ENCODE measurements at places on chromosomes 7 and 10.

- DNase-seq = no peak
Measured at GRCh38 chr7:141664450-141664849, 37.5 kb downstream of the DENND11 start.

- DNase-seq = no peak
Measured at GRCh38 chr10:105879401-105879800, 1238.3 kb downstream of the SORCS3 start.

DNA sequence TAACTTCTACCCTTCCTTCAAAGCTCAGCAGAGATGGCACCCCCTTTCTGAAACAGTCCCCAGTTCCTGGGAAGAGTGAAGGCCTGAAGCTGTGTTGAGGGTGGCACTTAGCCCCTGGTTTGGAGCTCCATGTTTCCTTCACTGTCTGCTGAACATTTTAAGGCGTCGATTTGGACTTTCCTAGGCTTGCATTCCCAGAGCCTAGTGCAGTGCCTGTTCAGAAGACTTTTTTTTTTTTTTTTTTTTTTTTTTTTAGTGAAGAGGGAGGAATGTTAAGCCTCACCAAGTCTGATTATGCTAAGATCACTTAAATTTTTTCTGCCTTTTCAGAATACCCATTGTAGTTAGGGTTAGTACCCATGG, 97.0 kb downstream of the PFKFB3 start:
- DNase-seq = no peak

DNA sequence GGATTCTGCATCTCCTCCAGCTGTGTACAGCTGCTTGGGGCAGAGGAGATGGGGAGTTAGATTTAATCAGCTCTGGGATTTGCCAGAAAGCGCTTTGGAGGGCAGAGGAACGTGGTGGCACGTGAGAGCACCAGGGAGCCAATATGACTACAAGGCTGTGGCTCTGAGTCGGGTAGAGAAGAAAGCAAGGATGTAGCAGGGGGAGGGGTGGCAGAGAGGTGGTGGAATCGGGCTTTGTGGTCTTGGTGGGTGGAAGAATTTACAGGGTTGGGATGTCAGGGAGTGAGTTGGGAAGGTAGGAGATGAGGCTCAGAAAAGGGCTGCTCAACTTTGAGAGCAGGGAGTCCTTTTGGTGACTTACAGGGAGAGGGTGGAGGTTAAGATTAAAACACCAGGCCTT, 113.6 kb downstream of the CCNY start:
- DNase-seq = no peak

GRCh38 chr7:87199241-87199640, 20.3 kb downstream of the TMEM243 start:
- no peak for DNase-seq

- DNase-seq = no peak
Measured at GRCh38 chr7:94250124-94250523, 144.6 kb upstream of the COL1A2 start.

DNA sequence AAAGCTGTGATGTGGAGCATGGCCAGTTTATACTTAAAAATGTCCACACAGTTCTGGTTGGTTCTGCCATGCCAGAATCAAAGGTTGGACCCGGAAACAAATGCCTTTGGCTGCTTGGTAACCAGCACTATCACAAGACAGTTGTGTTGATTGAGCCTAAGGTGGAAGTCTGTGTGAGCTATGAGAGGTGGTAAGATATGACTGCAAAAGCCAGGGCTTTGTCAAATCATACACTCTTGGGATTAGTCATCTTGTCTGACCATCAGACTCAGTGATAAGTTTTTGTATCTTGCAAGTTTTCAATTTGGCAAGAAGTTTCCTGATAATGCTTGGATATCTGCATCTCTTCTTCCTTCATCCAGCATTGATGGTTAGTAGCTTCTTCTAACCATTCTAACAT, 35.5 kb downstream of the GPR141 start:
- no peak for DNase-seq

GRCh38 chr10:128505346-128505745, 379.1 kb upstream of the MKI67 start:
- no peak for DNase-seq

GRCh38 chr7:116509982-116510579, 10.5 kb downstream of the CAV2 start:
- DNase-seq = no peak

DNA sequence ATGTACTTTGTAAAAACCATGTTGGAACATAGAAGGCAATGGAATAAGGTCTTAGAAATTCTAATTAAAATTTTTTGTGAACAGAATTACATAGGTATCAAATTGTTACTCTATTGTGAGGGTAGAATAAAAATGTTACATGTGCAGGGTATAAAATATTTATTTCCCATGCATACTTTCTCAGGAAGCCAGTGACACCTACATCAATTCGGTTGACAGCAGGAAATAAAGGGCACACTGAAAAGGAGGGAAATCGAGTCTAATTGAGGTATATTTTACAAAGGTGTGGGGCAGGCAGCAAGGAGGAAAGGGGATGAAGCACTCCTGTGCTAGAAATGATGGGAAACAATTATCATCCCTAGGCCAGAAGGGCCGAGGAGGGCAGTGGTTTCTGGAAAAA, 244.9 kb downstream of the C7orf25 start:
- no peak for DNase-seq

DNA sequence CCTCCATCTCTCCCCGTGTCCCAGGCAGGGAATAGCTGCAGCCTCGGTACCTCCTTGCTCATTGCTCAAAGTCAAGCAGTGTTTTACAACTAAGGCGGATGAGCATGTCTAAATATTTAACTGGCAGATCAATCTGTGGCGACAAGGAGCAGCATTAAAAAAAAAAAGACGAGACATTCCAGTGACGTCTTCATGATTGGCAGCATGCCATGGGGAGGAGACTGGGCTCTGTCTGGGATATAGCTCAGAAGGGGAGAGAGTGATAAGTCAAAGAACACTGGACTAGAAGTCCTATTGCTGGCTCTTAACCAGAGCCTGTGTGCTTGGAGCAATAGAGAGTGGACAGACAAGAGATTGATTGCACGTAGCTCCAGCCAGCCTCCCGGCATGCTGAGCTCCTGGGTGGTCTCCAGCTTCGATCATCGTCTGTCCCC, 287.5 kb upstream of the PODXL start:
- no peak for DNase-seq

- peak; percentile 75 for DNase-seq
Measured at GRCh38 chr10:24706479-24707118, 17.1 kb downstream of the ARHGAP21 start.

GRCh38 chr10:33211106-33211878, 123.2 kb downstream of the NRP1 start:
- DNase-seq = peak; percentile 81

- no peak for DNase-seq
Measured at GRCh38 chr10:57968328-57969016, 299.2 kb downstream of the IPMK start.

GRCh38 chr7:17005271-17005670, 123.5 kb upstream of the AGR3 start:
- no peak for DNase-seq

GRCh38 chr7:140623980-140624379, 16.6 kb downstream of the DENND2A start:
- no peak for DNase-seq

- no peak for DNase-seq
Measured at GRCh38 chr10:116007256-116007891, 265.6 kb downstream of the GFRA1 start.

- DNase-seq = no peak
Measured at GRCh38 chr7:130875265-130875741, 141.3 kb upstream of the KLF14 start.

GRCh38 chr10:93403152-93404047, 78.7 kb downstream of the MYOF start:
- DNase-seq = no peak

- DNase-seq = no peak
Measured at GRCh38 chr10:75033399-75034130, 77.9 kb upstream of the SAMD8 start.

DNA sequence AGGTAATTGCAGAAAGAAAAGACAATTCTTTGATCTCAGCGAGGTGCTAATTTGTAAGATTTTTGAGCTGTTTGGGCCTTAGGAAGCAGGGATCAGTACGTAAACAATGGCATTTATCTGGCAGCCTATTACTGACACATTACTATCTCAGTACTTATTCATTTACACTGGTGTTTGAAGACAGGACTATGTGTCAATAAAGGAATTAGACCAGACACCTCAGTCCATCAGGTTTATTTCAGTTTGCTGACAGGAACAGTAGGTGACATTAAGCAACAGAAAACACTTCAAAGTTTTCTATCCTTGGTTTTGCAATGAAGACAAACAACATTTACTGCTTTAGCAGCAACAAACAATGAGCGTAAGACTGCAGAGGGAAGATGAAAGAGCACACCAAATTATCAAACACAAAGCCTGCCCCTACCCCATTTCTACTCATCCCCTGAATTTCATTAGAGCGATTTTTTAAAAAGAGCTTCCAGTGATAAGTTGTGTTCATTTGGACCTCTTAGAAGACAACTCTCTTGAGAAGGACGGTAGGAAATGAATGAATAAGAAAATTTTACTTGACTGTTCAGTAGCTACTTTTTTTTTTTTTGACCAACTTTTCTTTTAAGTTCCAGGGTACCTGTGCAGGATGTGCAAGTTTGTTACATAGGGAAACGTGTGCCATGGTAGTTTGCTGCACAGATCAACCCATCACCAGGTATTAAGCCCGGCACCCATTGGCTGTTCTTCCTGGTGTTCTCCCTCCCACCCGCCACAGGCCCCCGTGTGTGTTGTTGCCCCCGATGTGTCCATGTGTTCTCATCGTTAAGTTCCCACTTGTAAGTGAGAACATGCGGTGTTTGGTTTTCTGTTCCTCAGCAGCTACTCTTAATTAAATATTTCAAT, 138.8 kb downstream of the DKK1 start:
- no peak for DNase-seq

DNA sequence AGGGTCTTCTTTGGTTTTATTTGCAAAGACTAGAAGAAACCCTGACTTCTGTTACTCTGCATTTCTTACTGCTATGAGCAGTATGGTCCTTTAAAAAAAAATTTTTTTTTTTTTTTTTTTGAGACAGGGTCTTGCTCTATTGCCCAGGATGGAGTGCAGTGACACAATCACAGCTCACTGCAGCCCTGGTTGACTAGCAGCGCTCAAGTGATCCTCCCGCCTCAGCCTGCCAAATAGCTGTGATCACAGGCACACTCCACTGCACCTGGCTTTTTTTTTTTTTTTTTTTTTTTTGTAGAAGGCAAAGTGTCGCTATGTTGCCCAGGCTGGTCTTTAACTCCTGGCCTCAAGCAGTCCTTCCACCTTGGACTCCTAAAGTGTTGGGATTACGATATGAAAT, 17.4 kb downstream of the CNNM2 start:
- DNase-seq = no peak

GRCh38 chr7:96084881-96085553, 236.9 kb downstream of the SLC25A13 start:
- peak; percentile 4 for DNase-seq

DNA sequence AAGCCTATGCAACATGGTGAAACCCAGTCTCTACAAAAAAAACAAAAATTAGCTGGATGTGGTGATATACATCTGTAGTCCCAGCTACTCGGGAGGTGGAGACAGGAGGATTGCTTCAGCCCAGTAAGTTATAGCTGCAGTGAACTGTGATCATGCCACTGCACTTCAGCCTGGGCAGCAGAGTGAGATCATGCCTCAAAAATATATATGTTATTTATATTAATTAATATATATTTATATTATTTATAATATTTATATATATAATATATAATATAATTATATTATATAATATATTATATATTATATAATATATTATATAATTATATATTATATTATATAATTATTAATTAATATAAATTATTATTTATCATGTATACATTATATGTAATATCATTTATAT, 1158.4 kb upstream of the AUTS2 start:
- DNase-seq = no peak

- no peak for DNase-seq
Measured at GRCh38 chr7:30303312-30304039, 19.1 kb downstream of the ZNRF2 start.

GRCh38 chr7:27199849-27200760, at the start of gene HOXA13:
Gene HOXA13 (minus strand): TSS chr7:27200091. CDS start chr7:27200077, 14 bp downstream.
- DNase-seq = no peak

Measured in hepatic stellate cell (primary cell).